Esophagus muscularis mucosa (tissue), 4 donors: ENCODE measurements at places on chromosomes 2 and 18. TPM values are rescaled to one million over a fixed set of nuclear protein-coding genes. Genes with fewer than 3 reads are reported as not detected.

Gene ARHGEF33
- total RNA-seq: 2.1 TPM

Gene GKN1
- not detected for total RNA-seq

Gene EGR4
- not detected for total RNA-seq

Gene SLC9A2
- total RNA-seq: 0.06 TPM

Gene C18orf63
- total RNA-seq: not detected

Gene IL1R2
- total RNA-seq: 7.4 TPM

Gene EHD3
- total RNA-seq: 5.0 TPM

Gene NT5DC4
- total RNA-seq: not detected

- DNase-seq: no peak
Measured at GRCh38 chr2:175168564-175168945, 552 bp upstream of the ATF2 start.

DNA sequence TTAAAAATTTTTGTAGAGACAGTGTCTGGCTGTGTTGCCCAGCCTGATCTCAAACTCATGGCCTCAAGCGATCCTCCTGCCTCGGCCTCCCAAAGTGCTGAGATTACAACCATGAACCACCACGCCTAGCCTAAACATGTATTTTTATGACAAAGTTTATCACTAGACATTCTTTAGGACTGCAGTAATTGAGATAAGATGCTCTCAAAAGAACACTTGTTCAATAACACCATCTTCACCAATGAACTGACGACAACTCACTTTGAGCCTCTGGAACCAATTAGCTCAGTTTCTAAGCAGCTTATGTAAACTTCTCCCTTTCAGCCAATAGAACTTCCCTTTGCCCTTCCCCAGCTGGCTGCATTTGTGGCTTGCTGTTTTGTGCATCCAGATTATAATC lies 15.3 kb upstream of the PPP4R1 start:
- DNase-seq: peak; percentile 31

DNA sequence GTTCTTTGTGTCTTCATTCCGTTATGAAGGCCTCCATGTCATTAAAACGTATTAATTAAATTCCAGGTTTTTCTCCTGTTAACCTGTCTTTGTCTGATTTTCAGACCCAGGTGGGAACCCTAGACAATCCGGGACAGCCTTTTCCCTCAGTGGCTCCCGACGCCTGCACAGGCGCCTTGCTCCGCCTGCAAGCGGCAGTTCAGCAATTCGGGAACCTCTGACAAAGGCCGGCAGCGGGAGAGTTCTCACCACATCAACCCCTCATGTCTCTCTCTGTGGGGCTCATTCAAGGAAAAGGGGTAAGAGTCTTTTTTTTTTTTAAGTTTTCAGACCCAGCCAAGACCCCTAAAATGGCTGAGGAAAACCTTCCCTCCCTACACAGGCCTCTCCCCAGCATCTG lies 259.8 kb upstream of the SALL3 start:
- no peak for DNase-seq

- no peak for DNase-seq
Measured at GRCh38 chr18:40470723-40471122, 1484.3 kb upstream of the PIK3C3 start.

- DNase-seq: no peak
Measured at GRCh38 chr2:71783215-71783614, 329.9 kb downstream of the DYSF start.

DNA sequence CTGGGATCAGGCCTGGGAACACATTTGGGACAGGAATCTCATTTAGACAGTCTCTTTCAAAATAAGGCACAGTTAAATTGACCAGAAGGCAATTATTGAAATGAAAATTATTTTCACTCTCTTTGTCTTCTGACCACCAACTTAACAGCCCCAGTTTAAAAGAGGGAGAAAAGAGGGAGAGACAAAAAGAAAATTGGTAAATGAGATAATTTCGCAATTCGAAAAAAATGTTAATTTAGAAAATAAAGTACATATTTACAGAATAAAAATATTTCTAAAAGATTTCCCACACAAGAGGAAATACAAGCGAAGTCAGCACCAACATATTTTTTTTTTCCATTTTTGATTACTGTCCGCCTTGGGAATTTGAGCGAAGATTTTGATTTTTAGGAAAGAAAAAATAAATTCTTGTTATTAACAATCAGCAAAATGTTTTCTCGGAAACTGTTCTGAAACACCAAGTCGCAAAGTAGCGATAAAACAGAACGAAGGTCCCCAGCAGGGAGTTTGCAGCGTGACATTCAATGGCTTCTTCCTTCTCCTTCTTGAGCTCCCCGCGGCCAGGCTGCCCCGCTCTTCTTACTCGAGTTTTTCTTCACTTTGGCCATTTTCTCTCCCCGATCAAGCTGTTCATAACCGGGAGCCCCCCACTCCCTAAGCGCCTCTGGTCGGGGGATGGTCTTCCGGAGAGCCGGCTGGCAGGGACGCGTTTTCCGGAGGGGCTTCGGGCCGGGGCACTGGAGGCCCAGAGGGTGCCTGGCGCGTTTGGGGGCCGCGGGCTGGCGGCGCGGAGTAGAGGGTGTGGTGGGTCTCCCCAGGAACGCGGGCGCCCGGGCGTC lies 5.0 kb downstream of the SP9 start:
- DNase-seq: no peak

DNA sequence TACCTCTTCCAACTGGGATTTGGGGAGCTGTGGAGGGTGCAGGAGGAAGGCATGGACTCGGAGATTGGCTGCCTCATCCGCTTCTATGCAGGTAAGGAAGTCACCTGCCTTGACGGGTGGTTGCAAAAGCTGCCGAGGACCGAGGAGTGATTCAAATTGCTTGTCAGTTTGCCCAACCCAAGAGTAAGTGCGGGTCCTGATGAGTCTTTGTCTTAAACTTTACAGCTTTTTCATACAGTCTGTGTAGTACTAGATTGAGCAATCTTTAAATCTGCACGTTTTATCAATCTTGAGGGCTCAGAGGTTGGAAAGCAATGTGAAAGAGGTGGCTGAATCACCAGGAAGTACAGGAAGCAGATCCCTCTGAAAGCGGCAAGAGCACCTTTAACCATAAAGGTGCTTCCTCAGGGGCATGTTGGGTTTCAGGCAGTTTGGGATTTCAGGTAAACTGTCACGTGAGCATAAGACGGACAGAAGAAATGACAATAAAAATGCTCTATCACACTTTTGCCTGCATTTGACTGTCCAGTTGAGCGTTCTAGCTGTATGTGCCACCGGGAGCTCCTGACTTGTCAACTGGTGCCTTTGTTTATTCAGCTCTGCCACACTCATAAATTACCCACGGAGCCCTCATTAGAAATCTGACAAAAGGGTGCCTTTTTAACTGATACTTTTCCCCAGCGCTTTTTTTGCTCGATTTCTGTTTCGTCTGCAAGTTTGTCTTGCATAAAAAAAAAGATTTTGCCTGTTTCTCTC lies 2.0 kb downstream of the PHLPP1 start:
- no peak for DNase-seq

DNA sequence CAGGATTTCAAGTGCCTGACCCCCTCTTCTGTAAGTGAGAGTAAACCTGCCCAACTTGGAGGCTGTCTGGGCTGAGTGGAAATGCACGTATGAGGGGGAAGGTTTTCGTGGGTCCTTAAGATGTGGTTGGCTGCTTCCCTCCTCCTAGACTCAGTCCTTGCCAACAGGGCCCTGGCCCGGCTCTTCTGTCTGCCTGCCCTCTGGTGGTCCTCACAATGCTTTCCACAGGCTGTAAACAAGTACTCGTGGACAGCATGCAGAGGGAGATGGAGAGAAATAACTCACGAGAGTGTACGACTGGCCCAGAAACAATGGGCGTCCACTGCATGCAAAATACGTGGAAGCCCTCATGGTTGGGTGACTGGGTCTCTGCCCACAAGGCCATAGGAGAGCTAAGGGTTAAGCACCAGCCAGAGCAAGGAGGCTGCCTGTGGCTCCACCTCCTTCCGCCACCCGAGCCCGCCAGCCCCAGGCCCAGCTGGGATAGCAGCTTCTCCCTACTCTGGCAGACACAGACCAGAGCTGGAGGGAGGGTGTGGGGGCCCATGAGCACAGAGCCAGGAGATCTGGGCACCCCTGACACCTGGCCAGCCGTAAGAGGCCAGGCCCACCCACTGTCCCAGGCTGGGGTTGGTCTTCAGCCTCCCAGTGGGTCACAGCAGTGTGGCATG lies 17.0 kb upstream of the ARHGEF4 start:
- DNase-seq: no peak

DNA sequence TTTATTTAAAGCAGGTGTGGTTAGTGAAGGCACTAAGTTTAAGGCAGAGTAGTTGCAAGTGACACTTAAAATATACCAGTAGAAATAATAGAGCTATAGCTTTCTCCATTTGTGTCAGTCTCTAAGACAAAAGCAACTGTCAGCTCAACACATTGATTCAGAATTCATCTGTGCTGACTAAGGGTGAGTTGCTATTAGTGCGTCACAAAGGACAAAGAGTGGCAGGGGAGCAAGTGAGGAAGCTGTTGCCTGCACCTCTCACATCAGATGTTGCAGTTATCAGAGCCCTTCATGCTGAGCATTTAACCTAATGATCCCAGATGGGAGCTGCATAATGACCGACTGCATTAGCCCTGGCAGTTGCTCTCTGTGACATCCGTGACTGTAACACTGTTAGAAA lies 138.6 kb downstream of the DTNA start:
- no peak for DNase-seq

GRCh38 chr2:72104821-72105588 lies 42.7 kb downstream of the CYP26B1 start:
- DNase-seq: no peak

- DNase-seq: no peak
Measured at GRCh38 chr2:145091967-145092366, 572.0 kb upstream of the ZEB2 start.

GRCh38 chr18:35099911-35100310 lies 58.7 kb downstream of the MAPRE2 start:
- DNase-seq: no peak

GRCh38 chr18:63273222-63273927 lies 46.2 kb downstream of the BCL2 start:
- no peak for DNase-seq

DNA sequence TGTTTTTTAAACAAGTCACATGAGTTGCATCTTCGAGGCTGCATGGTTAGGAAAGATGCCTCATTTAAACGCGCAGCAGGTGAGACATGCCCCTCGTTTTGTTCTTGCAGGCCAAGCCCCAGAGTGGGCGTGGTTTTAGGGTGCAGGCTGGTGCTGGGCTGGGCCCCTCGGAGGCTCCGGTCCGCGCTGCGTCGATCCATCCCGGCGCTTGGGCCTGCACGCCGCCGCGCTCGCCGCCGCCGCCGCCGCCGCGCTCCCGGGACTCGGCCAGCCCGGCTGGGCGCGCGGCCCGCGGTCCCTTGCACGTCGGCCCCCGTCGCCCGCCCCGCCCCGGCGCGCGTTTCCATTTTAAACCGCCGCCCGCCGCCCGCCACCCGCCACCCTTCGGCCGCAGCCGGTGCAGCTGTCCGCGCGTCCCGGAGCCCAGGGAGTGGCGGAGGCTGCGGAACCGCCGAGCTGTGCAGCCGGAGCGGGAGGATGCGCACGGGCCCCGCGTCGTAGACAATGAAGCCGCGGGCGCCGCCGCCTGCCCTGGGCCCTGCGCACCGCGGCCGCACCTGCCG lies 175.5 kb downstream of the AGAP1 start:
- no peak for DNase-seq

DNA sequence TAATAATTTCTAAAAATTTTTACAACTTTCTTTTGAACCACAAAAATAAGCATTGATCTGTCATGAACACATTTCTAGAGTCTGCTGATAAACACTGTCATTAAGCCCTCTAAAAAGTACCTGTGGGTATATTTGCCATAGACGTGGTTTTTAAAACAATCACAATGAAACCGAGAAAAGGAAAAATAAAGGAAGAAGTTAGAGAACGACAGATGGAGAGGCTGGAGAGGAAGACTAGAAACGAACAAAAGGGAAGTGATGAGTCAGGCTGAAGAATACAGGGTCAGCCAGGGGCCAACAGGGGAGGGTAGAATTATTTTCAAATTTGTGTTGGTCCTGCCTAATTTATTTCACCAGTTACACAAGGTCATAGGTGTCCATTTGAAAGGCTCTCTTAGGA lies 62.0 kb downstream of the MYL12B start:
- peak; percentile 10 for DNase-seq

DNA sequence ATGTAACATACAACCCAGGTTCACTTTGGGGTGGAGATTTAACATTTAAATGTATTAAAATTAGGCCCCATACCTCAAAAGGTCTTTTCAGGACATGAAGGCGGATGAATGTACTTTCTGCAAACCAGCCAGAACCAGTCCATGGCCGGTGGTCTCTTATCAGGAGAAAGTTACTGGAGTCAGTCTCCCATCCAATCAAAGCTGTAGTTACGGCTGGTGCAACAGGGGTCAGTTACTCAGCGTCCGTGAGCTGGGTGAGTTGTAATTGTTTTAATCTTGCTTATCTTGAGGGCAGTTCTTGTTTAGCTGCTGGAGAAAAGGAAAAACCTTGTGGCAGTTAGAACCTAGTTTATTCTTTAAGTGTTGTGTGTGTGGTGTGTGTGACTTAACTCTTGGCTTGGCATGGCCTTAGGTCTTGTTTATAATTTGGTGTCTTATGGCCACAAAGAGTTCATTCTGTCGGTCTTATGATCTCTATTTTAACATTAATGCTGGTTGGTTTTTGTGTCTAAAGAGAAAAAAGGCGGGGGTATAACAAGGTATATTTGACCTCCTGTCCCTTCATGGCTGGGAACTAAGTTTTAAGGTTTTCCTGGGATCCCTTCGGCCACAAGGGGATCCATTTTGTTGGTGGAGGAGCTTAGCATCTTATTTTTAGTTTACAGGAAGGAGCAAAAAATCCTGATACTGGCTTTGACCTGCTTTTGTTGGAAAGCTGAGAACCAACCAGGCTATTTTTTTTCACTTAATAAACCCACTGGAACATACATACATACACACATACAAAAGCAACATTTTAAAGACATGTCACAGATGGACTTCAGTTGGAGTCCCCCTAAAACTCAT lies 143.5 kb upstream of the NCK2 start:
- DNase-seq: no peak

- DNase-seq: no peak
Measured at GRCh38 chr2:88481691-88482336, 29.3 kb upstream of the FOXI3 start.

GRCh38 chr18:49560624-49561288 lies 1.1 kb upstream of the LIPG start:
- DNase-seq: no peak

DNA sequence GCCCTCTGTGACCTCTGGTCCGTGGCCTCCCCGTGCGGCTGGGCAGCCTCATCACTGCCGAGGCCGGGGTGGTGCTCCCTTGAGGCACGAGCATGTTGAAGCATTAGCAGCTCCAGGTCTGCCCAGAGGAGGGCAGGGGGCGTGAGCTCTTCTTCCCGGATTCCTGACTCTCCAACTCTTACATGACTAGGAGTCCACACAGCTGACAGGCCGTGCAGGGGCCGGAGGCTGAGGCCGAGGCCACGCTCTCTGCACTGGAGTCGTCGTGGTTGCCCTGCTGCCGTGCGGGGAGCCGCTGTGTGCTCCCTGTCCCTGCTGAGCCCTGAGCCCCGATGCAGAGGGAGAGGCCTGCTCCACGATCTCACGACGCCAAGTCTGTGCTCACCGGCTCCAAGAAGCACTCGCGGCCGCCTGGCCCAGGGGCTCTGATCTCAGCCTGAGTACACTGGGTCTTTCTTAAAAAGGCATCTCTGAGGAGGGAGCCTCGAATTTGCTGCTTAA lies 19.4 kb upstream of the KCNG2 start:
- DNase-seq: no peak

GRCh38 chr2:240440704-240441320 lies 5.3 kb downstream of the GPC1 start:
- DNase-seq: no peak
